ENCODE measurements at places on chromosomes 2 and 18. TPM values are rescaled to one million over a fixed set of nuclear protein-coding genes. Genes with fewer than 3 reads are reported as not detected.

C2orf66 gene
- total RNA-seq = 0.19 TPM

L3MBTL4 gene
- total RNA-seq = under 0.01 TPM

POTEI gene
- total RNA-seq = not detected

SCN2A gene
- 2.4 TPM for total RNA-seq

CRACDL gene
- 0.13 TPM for total RNA-seq

LRRTM4 gene
- not detected for total RNA-seq

C1QL2 gene
- total RNA-seq = not detected

TCF23 gene
- not detected for total RNA-seq

PARD3B gene
- total RNA-seq = 6.2 TPM

SRD5A2 gene
- not detected for total RNA-seq

RGPD3 gene
- 0.13 TPM for total RNA-seq

CAPN14 gene
- 0.12 TPM for total RNA-seq

MGAT4A gene
- 1.6 TPM for total RNA-seq

RAB6C gene
- total RNA-seq = under 0.01 TPM

CBLN2 gene
- total RNA-seq = not detected

CHRND gene
- total RNA-seq = not detected

GPR45 gene
- not detected for total RNA-seq

ACADL gene
- 0.26 TPM for total RNA-seq

PPP1R1C gene
- total RNA-seq = 0.56 TPM

MC5R gene
- total RNA-seq = not detected

IL37 gene
- not detected for total RNA-seq

ZEB2 gene
- 90.4 TPM for total RNA-seq

UGT1A9 gene
- total RNA-seq = not detected

TTC32 gene
- total RNA-seq = 4.8 TPM

C2orf15 gene
- not detected for total RNA-seq

IL1B gene
- total RNA-seq = 0.50 TPM

HNRNPA3 gene
- total RNA-seq = 26.3 TPM

SERPINB12 gene
- not detected for total RNA-seq

BMP10 gene
- total RNA-seq = not detected

ALPG gene
- not detected for total RNA-seq

SEC11C gene
- total RNA-seq = 15.5 TPM

ICOS gene
- not detected for total RNA-seq
